ENCODE measurements at places on chromosomes 2 and 18.

DNA sequence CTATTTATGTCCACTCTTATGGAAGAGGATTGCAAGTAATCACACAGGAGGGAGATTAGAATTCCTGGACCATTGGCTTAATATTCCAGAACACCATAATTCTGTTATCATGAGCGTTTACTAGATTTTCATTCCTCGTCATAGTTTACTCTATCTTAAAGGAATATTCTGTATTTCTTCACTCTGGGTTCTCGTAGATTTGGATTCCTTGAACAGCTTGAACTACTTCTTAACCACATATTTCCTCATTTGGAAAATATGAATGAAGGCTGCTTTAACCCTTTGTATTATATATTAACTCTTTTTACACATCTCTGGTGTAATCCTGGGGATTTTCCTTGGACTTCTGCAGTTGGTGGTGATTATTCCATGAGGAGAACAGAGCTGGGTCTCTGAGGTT, 46.3 kb upstream of the CCBE1 start:
- no peak for DNase-seq

- DNase-seq: no peak
Observed at GRCh38 chr18:2513616-2514015, 57.7 kb downstream of the METTL4 start.

DNA sequence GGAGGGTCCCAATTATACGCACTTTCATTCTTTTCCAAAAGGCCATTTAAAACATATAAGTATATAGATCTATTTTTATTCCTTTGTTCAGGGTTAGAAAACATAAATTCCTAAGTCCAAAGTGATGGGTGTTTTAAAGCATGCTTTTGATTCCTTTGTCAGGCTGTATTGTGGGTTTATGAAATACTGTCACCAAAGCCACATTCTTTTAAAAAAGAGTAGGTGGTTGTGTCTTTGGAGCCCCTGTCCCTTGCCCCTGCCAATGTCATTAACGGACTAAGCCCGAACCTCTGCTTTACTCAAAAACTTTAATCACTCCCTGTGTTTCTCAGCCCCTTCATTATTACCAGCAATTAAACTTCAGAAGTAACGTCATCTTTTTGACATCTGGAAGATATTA, 104.9 kb upstream of the APCDD1 start:
- DNase-seq: no peak

- no peak for DNase-seq
Observed at GRCh38 chr2:171404719-171405118, 29.1 kb downstream of the METTL8 start.

- no peak for DNase-seq
Observed at GRCh38 chr2:82023710-82024109, 1719.2 kb upstream of the LRRTM1 start.

- no peak for DNase-seq
Observed at GRCh38 chr2:75605770-75606529, 40.6 kb upstream of the MRPL19 start.

GRCh38 chr2:59584958-59585357, 968.5 kb downstream of the BCL11A start:
- DNase-seq: no peak

GRCh38 chr2:64348386-64349130, 105.4 kb upstream of the LGALSL start:
- DNase-seq: no peak

DNA sequence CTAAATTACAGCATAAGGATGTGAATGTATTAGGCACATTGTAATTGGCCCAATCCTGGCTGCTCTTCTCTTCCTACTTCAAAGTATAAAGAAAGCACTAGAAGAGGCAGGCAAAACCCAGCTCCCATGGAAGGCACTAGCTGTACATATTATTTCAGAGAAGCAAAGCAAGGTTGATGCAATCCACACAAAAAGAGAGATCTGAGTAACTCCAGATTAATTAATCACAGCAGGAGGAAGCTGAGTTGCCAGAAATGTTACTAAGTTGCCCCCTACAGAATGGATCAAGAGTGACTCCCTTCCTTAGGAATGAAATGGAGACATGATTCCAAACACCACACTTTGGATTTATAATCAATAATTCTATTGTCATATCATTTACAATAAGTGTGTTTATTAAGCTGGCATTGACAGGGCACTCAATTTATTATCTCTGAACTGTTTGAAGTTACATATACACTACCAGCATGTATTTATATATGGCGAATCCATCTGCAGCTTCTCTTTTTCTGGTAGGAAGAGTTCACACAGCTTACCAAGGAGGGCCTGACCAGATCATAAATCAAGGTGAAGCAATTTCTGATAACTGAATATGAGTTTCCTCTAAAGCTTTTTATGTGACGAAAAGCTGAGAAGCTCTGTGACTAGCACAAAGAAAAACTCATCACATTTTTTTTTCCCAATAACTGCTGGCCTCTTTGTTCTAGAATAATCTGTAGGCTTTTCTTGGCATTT, 393.1 kb upstream of the LYPD1 start:
- DNase-seq: no peak

DNA sequence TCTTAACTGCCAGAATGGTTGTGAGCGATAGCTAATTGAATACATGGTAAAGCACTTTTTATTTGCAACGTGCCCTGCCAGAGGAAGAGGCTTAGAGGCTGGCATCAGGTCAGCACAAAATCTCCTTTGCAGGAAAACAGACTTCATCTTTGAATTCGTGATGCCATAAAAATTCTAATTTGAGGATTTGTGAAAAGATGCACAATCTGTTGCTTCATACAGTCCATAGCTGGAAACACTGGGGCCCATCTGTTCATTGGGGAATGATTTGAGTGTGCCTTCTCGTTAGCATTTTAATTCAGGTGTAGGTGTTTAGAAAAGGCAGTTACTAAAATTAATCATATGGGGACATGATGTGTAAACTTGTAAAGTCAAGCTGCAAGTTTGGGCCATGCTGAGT, 876.0 kb downstream of the SLC4A3 start:
- no peak for DNase-seq

- no peak for DNase-seq
Observed at GRCh38 chr18:47296462-47296861, 45.0 kb upstream of the SKOR2 start.

DNA sequence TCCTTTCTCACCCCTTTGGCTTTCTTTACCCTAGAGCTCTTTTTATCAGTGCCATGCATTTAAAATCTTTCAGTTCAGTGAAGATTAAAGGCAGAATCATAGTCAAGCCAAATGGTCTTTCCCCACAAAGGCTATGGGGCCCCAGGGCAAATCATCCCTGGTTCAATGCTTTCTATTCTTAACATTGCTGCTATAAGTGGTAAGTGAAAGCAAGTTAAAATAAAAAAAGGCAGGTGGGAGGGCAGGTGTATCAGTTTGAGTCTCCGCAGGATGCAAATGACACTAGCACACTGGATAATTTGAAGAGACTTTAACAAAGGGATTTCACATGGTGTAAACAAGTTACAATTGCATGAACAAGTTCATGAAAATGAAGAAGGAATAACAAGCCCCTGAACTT, 757.4 kb downstream of the SATB2 start:
- DNase-seq: no peak

GRCh38 chr2:225074919-225075681, 32.8 kb upstream of the DOCK10 start:
- DNase-seq: no peak

GRCh38 chr2:17961789-17962188, 83.3 kb downstream of the KCNS3 start:
- DNase-seq: no peak

GRCh38 chr18:8654503-8655451, 45.5 kb downstream of the RAB12 start:
- DNase-seq: no peak

DNA sequence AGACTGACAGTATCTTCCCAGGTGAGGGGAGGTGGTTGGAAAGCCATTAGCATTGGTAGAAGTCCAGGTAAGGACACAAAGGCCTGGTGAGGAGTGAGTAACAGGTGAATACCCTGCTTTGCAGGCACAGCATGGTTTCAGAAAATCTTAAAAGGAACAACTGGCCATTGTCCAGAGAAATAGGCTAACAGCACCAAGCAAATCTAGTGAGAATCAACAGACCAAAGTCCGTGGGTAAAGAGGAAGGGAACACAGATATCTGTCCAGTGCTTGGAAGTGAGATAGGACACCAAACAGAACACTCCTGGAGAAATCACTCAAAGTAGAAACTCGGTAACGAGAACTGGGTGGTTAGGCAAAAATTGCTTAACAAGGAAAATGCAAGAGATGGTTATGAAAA, 88.8 kb upstream of the RPRM start:
- DNase-seq: no peak

DNA sequence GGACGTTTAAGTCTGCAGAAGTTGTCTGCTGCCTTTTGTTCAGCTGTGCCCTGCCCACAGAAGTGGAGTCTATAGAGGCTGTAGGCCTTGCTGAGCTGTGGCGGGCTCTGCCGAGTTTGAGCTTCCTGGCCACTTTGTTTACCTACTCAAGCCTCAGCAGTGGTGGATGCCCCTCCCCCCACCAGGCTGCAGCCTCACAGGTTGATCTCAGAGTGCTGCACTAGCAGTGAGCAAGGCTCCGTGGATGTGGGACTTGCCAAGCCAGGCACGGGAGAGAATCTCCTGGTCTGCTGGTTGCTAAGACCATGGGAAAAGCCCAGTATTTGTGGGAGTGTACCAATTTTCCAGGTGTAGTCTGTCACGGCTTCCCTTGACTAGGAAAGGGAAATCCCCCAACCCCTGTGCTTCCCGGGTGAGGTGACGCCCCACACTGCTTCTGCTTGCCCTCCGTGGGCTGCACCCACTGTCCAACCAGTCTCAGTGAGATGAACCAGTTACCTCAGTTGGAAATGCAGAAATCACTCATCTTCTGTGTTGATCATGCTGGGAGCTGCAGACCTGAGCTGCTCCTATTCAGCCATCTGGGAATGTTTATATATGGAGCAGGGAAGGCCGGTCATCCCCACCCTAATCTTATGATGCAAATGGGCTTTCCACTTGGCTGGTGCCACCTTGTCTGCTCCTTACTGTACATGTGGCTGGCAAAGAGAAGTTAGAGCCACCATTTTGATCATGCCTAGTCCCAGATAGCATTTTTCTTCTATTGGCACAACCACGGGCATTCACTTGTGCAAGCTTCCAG, 156.9 kb upstream of the ITGA6 start:
- DNase-seq: no peak

- DNase-seq: peak; percentile 35
Observed at GRCh38 chr2:64330281-64331113, 123.5 kb upstream of the LGALSL start.

DNA sequence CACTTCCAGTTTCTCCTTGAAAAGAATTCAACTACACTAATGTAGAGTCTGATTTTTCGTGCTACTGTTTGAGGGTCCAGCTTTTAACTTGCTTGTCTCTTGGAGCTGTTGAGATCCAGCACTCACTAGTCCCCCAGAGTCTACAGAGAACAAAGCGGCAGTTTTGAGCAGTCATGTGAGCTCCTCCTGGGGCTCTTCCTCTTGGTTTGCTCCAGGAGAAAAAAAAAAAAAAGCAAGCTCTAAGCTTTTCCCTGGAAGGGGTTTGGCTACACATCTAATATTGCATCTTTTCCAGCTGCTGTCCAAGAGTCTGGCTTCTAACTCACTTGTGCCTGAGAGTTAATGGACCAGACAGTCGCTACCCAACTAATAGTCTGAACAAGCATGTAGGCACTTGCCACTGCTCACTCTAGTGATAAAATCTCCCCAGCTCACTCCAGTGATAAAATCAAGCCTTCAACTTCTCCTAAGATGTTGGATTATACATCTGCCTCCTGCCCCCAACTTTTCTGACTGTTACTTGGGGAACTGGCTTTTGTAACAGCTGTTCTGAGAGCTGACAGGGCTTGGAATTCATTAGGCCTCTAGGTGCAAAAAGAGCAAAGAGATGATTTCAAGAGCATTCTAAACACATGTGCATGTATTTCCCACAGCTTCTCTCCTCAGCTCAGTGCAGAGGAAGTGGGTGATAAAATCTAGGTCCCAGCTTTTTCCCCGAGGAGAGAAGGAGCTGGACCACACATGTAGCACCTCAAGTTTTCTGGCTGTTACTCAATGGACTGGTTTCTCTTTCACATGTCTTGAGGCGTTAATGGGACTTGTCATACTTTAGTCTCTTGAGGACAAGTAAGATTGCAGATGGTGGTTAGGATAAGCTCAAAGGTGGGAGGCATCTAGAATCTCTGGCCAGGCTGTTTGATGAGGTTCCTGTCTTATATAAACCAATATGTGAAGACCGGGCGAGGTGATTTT, 750.5 kb downstream of the LRP1B start:
- no peak for DNase-seq
